ENCODE measurements at places on chromosomes 2 and 18. TPM values are rescaled to one million over a fixed set of nuclear protein-coding genes. Genes with fewer than 3 reads are reported as not detected.

The CCDC74A gene
- polyA plus RNA-seq = 11.2 TPM

DNA sequence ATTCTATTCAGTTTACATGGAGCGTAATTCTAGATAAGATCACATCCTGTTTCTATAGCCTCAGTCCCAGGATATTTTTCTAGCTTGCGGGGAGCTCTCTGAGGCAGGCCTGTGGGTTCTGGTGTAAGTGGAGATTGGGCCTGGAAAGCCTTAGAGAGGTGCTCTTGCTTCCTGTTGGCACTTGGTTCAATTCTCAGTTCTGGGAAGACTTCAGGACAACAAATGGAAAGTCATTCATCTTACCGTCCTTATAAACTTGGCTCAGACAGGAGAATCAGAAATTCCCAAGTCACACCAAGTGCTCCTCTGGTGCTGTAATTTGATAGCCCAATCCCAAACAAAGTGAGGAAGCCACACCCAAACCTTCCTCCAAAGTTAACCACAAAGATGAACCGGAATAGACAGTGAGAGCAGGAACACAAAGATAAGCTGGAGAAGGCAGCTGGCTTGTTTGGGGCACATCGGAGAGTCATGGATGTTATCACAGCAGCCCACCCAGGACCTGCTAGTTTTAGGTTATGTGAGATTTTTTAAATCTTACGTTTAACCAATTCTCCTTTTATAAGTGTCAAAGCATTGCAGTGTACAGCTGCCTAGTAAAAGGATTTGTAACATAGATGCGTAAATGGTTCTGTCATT, 144.3 kb upstream of the MAP3K20 start:
- peak; percentile 39 for DNase-seq

DNA sequence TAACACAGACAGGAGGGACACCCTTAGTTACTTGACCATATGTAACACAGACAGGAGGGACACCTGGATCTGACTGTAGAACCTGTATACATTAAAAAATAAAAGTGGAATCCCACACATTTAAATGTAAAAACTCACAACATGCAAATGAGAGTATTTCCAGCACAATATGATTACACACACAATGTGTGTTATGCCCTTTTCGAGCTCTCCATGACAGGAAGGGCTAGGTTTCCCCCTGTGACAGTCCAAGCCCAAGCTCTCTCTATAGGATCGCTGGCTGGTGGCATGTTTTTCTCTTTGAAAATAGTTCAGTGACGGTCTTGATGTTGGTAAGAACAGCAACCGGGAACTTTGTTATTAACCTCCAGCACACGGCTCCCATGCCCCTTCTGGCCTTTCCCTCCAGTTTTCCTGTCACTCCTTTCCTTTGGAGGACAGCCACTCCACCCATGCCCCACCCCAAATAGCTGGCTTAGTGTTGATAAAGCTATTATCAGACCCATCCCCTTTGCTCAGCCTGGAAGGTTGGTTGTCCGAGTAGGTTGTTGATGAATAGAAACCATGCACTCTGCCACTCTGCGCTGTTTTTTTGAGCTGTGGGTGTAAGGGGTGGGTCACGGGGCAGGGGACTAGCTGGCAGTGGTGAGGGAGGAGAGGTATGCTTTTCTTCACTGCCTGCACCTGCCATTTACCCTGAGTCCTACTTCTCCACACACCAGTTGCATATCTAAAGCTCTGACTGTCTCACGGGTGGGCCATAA, 2.7 kb downstream of the RASGRP3 start:
- DNase-seq = no peak

DNA sequence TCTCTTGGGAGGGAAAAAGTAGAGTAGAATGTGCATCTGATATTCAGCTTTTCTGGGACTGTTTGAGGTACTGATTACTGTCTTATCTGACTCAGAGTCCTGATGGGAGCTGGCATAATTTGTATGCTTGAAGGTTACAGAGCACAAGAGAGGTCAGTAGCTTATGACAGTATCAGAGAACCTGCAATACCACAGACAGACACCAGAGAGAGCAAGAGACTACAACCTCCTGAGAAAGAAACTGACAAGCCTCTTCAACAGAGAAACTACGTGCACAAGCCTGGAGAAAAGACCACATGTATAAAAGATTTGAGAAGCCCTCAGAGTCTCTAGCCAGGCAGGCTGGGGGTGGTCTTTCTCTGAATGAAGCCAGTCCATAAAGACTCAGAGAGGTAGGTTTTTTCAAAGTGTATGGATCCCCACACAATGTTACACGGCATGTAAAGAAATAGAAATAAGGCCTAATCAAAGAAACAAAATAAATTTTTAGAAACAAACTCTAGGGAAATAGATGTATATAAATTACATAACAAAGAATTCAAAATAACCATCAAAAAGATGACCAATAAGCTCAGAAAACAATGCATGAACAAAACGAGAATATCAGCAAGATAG, 568.3 kb downstream of the LRRTM4 start:
- peak; percentile 31 for DNase-seq

Measured in right lung (tissue), 10 donors.